ENCODE measurements at places on chromosomes 3 and 15. TPM values are rescaled to one million over a fixed set of nuclear protein-coding genes. Genes with fewer than 3 reads are reported as not detected.

DNA sequence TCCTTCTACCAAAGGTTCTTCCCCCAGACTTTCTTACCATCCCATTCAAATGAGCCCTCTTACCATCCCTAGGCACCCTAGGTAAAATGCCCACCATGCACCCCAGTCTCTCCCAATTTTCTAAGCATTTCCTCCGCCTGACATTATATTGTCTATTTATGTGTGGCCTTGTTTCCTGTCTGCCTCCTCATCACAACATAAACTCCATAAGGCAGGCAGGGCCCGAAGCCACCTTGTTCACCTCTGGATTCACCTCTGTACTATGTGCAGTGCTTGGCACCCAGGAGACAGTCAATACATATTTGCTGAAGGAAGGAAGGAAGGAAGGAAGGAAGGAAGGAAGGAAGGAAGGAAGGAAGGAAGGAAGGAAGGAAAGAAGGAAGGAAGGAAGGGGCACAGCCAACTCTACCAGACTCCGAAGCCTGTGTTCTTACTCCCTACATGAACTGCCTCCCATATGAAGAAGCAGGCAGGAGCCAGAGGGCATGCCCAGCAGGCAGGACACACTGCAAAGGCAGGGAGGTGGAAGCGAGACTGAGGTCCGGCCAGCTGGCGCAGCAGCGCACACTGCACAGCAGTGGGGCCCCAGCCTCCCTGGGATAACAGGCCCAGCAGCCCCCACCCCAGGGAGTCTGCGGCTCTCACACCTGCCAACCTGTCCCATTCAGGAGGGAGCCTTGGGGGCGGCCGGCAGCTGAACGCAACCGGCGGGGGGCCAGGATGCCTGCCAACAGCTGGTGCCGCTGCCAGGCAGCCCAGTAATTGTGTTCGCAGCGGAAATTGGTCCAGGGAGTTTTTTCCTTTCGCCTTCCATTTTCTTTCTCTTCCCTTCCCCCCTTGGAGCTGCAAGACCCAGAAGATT lies 106.0 kb upstream of the LINGO1 start:
- peak; percentile 32 for DNase-seq
- H3K4me1 ChIP-seq = peaks cover 16% of the 10 kb centered on the region
- peak overlapping the region; percentile 3 for H3K27ac ChIP-seq
- H3K36me3 ChIP-seq = no peaks in the 10 kb centered on the region
- H3K4me3 ChIP-seq = peak overlapping the region; percentile 14

DNA sequence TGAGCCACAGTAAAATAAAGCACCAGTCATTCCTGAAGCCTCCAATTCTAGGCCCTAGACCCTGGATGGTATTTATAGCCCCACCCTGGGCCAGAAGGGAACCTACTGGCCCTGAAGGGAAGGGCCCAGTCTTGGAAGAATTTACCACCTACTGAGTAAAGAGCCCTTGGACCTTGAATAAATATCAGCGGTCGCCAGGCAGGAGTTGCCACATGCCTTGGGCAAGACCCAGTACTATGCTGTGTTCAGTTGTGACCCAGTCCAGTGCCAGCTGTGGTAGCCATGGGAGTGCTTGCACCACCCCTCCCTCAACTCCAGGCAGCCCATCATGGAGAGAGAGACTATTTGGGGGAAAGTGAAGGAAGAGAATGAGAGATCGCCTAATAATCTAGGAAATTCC lies 27.0 kb downstream of the NCBP2 start:
- no peak overlapping the region for H3K27ac ChIP-seq
- H3K27me3 ChIP-seq = peaks cover 1% of the 10 kb centered on the region
- no peak for DNase-seq
- H3K36me3 ChIP-seq = peaks cover 25% of the 10 kb centered on the region

DNA sequence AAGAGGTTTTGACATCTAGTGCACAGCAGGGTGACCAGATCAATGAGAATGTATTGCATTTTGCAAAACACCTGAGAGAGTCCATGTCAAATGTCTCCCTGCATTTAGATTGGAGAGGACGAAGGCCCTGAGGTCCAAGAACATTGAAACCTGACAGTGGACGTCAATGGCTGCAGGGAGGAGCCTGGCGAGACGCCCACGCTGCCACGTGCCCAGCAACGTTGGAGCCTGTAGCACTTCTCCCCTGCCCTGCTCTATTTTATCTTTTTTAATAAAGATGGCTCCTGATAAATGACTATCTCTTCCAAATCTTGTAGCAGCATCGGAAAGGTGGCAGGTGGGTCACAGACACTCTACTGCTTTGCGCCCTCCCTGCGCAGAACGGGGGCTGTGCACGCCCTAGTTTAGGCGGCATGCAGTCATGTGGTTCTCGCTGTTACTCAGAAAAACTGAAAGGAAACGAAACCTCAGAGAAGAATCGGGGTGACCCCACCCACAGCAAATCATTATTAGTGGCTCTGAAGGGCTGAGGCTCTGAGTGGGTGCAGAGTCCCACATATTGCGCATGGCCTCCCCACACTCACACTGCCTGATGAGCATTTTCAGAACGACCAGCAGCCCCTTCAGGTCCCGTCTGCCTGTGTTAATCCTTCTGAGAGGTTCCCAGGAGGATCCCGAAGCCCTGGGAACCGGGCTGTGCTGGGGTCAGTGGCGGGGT lies 62.5 kb upstream of the TAMM41 start:
- H3K4me1 ChIP-seq = no peaks in the 10 kb centered on the region
- H3K36me3 ChIP-seq = no peaks in the 10 kb centered on the region

GRCh38 chr3:160977773-160978172 lies 127.4 kb downstream of the B3GALNT1 start:
- peaks cover 10% of the 10 kb centered on the region for H3K36me3 ChIP-seq
- DNase-seq = no peak
- H3K27me3 ChIP-seq = no peaks in the 10 kb centered on the region
- H3K27ac ChIP-seq = no peak overlapping the region

- DNase-seq = no peak
- H3K4me1 ChIP-seq = peaks cover 28% of the 10 kb centered on the region
- no peak overlapping the region for H3K4me3 ChIP-seq
- no peaks in the 10 kb centered on the region for H3K36me3 ChIP-seq
Observed at GRCh38 chr15:101204739-101205535, 46.9 kb downstream of the CHSY1 start.

DNA sequence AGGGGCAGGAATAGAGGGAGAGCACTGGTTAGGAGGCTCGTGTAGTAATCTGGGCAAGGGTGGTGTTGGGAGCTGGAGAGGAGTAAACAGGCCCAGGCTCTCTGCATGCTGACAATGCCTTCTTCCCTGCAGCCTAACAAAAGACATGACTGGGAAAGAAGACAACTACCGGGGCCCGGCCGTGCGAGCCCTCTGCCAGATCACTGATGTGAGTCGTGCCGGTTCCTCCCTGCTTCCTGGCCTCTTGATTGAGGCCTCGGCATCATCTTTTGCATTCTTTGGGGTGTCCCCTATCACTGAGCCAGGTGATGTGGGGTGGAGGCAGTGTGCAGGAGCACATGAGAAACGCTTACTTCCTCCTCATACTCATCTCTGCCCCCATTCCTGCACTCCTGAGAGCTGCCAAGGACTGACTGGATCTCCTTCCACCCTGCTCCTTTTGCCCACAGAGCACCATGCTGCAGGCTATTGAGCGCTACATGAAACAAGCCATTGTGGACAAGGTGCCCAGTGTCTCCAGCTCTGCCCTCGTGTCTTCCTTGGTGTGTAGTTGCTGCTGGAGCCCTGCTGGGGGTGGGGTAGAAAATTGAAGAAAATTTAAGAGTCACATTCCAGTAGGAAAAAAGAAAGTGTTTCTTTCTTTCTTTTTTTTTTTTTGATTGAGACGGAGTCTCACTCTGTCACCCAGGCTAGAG lies 5.3 kb downstream of the COPG1 start:
- H3K27ac ChIP-seq = no peak overlapping the region
- peaks cover 3% of the 10 kb centered on the region for H3K27me3 ChIP-seq
- no peaks in the 10 kb centered on the region for H3K36me3 ChIP-seq
- no peak for DNase-seq
- peaks cover 4% of the 10 kb centered on the region for H3K4me1 ChIP-seq

- H3K27me3 ChIP-seq = no peaks in the 10 kb centered on the region
- H3K36me3 ChIP-seq = no peaks in the 10 kb centered on the region
- DNase-seq = no peak
- no peak overlapping the region for H3K27ac ChIP-seq
- no peak overlapping the region for H3K4me3 ChIP-seq
Observed at GRCh38 chr3:150594150-150594549, 9.0 kb upstream of the SELENOT start.

DNA sequence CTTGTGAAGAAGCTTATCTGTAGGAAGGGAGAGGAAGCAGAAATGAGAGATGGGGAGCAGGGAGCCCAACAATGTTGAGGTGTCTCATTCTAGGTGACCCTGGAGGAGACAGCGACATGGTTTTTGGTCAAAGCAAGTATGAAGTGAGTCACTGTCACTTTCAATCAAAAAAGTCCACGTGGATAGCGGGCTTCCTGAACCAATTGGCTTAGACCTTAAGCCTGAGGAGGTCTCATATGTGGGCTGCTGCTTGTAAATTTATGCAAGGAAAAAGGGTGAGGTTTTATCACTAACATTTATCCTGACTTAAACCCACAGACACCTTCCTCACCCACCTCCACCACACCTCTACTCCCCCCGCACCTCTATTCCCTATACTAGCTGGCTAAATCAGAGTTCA lies 22.7 kb downstream of the CLDN11 start:
- no peaks in the 10 kb centered on the region for H3K4me1 ChIP-seq
- no peaks in the 10 kb centered on the region for H3K36me3 ChIP-seq
- no peak overlapping the region for H3K4me3 ChIP-seq
- DNase-seq = no peak
- no peaks in the 10 kb centered on the region for H3K27me3 ChIP-seq

DNA sequence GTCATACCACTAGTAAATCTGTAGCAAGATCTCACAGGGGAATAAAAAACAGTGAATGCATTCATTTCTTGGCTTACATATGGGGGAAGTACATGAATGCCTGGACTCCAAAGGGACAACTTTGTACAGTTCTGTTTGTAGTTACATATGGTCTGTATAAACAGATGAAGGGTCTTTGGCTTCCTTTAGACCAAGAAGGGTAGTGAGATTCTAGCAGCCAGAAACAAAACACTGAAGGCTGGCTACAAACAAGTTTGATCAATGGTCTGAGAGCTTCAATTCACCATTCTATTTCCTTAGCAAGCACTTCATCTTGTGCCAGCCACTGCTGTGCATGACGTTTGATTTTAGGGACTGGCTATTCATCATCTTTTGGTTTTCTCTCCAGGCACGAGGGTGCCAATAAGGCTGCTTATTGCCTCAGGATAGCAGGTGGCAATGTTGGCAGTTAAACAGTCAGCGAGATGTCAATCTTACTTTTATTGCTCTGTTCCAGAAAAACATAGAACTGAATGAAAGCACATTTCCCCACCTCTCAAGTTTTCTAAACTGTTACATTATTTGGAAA lies 313.7 kb upstream of the COL8A1 start:
- H3K27ac ChIP-seq = no peak overlapping the region
- no peaks in the 10 kb centered on the region for H3K27me3 ChIP-seq
- no peaks in the 10 kb centered on the region for H3K4me1 ChIP-seq
- H3K4me3 ChIP-seq = no peak overlapping the region
- no peak for DNase-seq

DNA sequence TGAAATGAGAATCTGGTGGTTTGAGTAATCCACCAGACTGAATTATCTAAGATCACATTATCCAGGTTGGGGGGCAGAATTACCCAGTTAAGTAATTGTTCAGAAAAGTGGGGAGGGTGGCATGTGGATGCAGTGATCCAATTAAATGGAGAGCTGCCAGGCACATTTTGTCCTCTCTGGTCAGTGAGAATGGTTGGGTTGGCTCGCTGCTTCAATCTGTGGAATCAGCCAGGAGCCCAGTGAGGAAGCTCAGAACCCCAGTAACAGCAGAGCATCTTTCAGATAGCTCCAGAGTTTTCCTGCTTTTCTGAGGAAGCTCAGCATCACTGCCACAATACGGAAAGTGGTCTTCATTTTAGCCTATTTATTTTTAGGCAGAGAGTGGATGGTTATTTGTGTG lies 6.4 kb upstream of the EXOG start:
- peaks cover 7% of the 10 kb centered on the region for H3K4me1 ChIP-seq
- no peaks in the 10 kb centered on the region for H3K27me3 ChIP-seq
- H3K27ac ChIP-seq = no peak overlapping the region
- H3K36me3 ChIP-seq = peaks cover 3% of the 10 kb centered on the region
- H3K4me3 ChIP-seq = no peak overlapping the region
- no peak for DNase-seq

GRCh38 chr3:71497367-71497897 lies 86.1 kb downstream of the FOXP1 start:
- DNase-seq = no peak
- no peak overlapping the region for H3K27ac ChIP-seq
- H3K4me3 ChIP-seq = no peak overlapping the region
- peaks cover 5% of the 10 kb centered on the region for H3K36me3 ChIP-seq
- peaks cover 10% of the 10 kb centered on the region for H3K4me1 ChIP-seq

- H3K27me3 ChIP-seq = no peaks in the 10 kb centered on the region
- no peak for DNase-seq
- H3K4me3 ChIP-seq = no peak overlapping the region
- H3K27ac ChIP-seq = no peak overlapping the region
- no peaks in the 10 kb centered on the region for H3K36me3 ChIP-seq
- no peaks in the 10 kb centered on the region for H3K4me1 ChIP-seq
Observed at GRCh38 chr3:6785726-6786125, 75.2 kb upstream of the GRM7 start.

The KNL1 gene
- 4.0 TPM for total RNA-seq

The LRRIQ4 gene
- 0.29 TPM for total RNA-seq

The PLA2G4E gene
- total RNA-seq = 1.0 TPM

The ACY1 gene
- total RNA-seq = 13.2 TPM

All from glutamatergic neuron (in vitro differentiated cells).